ENCODE measurements at places on chromosomes 1 and 21.
A peak's percentile ranks its signal among the peaks of the same experiment; 100 is the strongest.

DNA sequence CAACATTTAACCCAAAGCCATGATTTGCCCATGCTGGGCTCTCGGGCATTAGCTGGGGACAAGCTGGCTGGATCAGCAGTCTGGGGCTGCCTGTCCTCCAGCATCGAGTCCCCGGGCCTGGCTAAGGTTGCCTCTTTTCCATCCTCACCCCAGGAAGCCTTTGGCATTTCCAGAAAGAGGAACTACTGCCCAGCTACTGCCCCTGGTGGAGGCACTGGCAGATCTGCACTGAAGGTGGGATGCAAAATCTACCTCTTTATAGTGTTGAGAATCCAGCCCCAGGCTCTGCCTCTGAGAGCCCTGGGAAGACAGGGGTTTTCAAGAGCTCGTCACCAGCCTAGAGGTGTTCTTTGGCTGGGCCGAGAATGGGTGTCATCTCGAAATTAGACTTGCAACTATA, 635.9 kb downstream of the MATN1 start:
- DNase-seq: no peak

- DNase-seq: no peak
These were observed 174.6 kb downstream of the KCNK2 start for GRCh38 chr1:215256936-215257679.

- DNase-seq: no peak
These were observed 9.5 kb downstream of the DSCAM start for GRCh38 chr21:40837456-40837855.

DNA sequence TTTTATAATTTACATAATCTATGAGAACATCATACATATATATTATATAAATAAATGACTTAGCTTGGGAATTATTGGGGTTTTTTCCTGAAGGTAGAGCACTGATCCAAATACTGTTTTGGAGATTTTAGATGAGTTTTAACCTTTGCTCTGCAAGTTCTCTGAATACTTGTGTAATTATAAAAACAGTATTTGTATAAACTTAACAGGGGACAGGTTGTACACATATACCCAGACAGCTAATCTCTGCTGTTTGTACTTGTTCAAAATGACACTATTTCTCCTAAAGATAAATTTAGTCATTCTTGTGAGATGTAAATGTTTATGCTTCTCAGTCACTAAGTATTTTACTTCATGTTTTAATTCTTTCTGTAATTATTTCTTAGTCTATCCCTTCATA, 8.7 kb downstream of the AGL start:
- no peak for DNase-seq

DNA sequence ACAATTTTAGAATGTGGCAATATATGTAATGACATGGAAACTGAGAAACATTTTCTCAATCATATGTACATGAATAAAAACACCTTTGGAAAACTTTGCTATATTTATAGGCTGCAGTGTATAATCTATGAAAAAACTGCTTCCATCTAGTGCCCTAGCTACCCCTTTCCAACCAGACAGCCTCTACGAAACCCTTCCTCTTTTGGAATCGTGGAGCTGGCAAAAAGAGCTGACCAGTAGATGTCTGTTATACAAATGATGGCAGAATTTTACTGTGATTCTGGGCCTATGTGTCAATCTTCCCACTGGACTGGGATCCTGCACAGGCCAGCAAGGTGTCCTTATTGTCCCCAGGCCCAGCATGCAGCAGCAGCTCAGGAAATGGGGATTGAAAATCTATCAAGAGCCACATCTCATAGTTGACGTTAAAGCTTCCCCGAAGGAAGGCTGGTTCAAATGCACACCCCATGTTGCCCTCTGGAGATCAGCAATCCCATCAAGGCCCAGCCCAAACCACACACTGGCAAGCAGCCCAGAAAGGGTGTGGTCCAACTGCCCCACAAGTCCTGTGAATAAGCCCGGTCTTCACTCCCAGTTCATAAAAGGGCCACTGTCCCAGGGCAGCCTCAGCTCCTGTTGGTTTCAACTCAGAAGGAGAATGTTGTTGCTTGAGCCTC, 8.8 kb upstream of the FAM20B start:
- peak; percentile 95 for DNase-seq

DNA sequence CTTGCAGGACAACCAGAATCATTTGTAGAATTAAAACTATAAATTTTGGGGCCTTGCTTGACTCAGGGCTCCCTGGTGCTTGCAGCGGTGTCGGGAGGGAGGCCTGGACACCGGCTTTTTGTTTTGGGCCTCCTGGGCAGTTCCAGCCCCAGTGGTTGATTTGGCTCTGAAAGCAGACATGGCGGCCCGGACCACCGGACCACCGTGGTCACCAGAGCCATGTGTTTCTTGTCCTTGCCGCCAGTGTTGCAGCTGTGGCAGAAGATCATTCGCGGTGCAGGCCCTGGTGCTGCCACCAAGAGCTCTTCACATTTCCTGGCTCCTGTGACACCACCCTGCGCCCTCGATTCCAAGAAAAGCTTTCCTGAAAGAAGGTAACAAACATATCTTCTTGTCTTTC, 484.8 kb downstream of the BRINP3 start:
- no peak for DNase-seq

Data from femur (tissue), 1 donor.